CD4-positive, alpha-beta T cell treated with Interleukin-15 for 4 hours (primary cell): ENCODE measurements at places on chromosomes 7 and 10.

- DNase-seq: no peak
Observed at GRCh38 chr7:138690495-138690894, 10.7 kb downstream of the SVOPL start.

GRCh38 chr7:119545118-119545517 is 727.9 kb upstream of the KCND2 start:
- DNase-seq: no peak

DNA sequence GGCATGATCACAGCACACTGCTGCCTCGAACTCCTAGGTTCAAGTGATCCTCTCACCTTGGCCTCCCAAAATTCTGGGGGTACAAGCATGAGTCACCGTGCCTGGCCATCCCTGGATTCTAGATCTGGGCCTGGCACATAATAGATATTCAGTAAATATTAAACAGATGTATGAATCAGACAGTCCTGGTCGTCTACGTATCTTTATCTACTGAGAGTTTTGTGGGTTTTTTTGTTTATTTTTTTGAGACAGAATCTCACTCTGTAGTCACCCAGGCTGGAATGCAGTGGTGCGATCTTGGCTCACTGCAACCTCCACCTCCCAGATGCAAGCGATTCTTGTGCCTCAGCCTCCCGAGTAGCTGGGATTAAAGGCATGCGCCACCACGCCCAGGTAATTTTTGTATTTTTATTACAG is 24.3 kb upstream of the ITGB1 start:
- DNase-seq: no peak

DNA sequence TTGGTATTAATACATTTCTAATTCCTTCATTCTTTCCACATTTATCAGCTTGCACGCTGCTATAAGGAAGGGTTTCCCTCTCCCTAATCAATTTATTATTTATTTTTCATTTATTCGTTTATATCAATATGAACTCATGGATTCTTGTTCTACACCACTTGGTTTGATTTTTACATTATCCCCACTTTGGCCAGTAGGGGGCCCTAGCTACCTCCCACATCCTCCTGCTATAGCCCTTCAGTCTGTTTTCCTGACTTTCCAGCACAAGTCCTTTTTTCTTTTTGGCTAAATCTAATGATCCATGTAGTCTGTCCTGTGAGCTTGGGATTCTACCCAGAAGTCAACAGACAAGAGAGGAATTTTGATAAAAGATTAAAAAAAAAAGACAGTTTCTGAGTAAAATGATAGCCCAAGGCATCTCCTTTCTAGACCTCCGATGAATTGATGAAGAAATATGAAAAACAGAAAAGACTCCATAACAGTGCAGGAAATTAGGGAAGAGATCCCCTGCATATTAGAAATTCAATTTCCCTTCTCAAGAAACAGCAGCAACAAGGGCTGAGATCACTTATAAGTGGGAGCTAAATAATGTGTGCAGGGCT is 47.7 kb downstream of the LYZL2 start:
- peak; percentile 31 for DNase-seq

- no peak for DNase-seq
Observed at GRCh38 chr7:144777005-144777839, 58.6 kb downstream of the TPK1 start.

DNA sequence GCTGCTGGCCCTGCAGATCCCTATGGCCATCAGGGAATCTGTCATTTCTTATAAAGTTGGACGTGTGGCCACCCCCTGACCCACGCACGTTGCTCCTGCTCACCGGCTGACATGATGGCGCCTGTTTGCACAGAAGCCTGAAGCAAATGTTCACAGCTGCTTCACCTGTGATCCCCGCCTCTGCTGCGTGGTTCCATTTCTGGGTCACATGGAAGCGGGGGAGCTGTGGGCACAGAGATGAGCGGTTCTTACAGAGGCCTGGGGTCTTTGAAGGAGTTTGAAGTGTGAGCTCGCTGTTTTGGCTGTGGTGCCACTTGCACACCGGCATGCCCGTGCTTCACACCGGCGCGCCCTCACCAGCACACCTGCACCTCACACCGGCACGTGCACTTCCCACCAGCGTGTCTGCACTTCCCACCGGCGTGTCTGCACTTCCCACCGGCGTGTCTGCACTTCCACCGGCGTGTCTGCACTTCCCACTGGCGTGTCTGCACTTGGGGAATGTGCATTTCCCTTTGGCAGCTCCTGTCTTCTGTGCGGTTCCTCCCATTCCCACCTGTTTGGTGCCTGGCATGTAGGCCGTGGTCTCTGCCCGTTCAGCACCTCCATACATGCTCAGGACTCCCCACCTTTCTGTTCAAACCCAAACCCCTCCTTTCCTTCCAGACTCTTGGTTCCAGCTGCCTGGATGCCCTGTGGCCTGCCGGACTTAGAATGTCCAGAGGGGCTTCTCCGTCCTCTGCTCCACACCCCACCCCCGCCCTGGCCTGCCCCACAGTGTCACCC is 86.7 kb downstream of the INPP5A start:
- DNase-seq: no peak

GRCh38 chr10:6388261-6388893 is 185.6 kb downstream of the PFKFB3 start:
- DNase-seq: no peak

GRCh38 chr7:40297741-40298311 is 163.0 kb downstream of the SUGCT start:
- DNase-seq: no peak

GRCh38 chr10:104299031-104299904 is 30.3 kb downstream of the GSTO2 start:
- DNase-seq: no peak

GRCh38 chr10:23344241-23344841 is at the start of gene C10orf67:
Gene C10orf67, minus strand, starts transcription at chr10:23344797. Its CDS starts 23 bp downstream, at chr10:23344774.
- no peak for DNase-seq

DNA sequence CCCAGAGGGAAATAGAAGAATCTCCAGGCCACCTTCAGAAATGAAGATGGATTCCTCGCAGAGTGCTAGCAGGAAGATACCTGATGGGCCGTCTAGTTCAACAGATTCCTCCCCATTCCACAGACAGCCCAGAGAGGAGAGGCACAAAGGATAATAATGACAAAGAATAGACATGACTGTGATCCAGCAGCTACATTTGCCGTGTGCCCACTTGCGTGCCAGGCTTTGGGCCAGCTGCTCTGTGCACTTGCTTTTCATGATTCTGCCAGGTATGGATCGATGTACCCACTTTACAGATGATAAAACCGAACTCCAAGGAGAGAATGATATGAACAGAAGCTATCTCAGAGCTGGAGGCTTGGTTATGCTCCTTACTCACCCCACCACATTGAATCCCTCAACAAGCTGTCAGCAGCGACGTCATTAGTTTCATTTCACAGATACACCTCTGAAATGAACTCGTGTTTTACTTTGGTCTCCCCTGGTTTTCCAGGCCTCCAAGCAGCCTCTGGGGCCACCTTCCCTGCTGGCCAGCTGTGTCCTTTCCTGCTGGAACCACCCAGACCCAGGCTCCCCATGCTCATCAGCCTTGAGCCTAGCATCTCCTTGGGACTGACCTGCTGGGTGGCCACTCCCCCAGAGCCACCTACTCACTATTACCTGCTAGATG is 11.9 kb upstream of the WDFY4 start:
- no peak for DNase-seq

- DNase-seq: no peak
Observed at GRCh38 chr10:97589479-97589878, at the start of gene C10orf62. Gene C10orf62, plus strand, starts transcription at chr10:97589721. Its CDS starts 177 bp downstream, at chr10:97589898.

- no peak for DNase-seq
Observed at GRCh38 chr10:43983856-43984271, 335.2 kb upstream of the ZNF32 start.

DNA sequence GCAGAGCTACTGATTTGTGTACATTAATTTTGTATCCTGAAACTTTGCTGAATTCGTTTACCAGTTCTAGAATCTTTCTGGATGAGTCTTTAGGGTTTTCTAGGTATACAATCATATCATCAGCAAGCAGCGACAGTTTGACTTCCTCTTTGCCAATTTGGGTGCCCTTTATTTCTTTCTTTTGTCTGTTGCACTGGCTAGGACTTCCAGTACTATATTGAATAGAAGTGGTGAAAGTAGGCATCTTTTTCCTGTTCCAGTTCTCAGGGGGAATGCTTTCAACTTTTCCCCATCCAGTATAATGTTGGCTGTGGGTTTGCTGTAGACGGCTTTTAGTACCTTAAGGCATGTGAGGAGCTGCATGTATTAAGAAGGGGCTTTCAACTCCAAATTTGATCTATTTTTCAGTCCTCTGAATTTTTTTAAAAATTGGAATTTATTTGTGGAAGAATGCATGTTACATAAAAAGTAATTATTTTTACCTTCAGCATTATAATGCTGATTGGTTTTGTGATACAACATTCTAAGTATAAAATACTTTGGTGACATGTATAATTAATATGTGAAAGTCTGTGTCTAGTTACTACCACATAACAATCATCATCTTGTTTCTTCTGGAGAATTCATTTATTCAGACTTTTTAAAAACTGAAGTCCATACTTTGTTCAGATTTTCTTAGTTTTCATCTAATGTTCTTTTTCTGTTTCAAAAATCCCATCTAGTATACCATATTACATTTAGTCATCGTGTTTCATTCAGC is 49.6 kb downstream of the CPED1 start:
- DNase-seq: no peak

DNA sequence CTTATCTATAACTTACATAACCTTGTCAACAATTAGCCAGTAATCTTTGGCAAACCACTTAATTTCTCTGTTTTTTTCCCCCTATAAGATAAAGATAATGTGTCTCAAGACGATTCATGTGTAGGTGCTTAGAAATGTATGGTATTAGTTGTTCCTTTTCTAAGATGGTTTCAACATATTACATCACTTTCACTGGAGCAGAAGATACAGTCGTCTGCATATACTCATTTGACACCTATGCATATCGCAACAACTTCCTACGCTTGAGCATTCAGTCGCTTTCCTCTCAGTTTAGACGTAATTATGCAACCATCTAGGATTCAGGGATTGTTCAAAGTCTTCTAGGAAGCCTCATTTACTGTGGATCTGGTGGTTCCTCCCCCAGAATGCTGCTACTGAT is 396.7 kb downstream of the PHTF2 start:
- no peak for DNase-seq

- no peak for DNase-seq
Observed at GRCh38 chr10:67664942-67665341, 31.1 kb downstream of the CTNNA3 start.

DNA sequence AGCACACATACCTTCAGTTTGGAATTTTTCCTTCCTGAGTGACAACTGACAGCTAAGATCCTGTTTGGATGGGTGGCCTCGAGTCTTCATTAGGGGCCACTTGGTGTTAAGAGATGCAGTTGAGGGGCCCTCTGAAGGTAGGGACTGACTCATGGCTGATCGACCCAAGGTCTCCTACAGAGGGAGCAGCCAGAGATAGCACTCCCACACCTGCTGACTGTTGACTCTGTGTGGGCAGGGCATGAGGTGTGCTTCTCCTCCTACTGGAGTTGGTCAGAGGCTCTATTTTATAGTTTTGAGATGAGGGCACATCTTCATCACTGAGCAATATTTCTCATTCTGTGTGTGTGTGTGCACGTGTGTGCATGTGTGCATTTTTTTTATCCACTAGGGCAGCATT is 378.8 kb upstream of the PODXL start:
- DNase-seq: no peak

DNA sequence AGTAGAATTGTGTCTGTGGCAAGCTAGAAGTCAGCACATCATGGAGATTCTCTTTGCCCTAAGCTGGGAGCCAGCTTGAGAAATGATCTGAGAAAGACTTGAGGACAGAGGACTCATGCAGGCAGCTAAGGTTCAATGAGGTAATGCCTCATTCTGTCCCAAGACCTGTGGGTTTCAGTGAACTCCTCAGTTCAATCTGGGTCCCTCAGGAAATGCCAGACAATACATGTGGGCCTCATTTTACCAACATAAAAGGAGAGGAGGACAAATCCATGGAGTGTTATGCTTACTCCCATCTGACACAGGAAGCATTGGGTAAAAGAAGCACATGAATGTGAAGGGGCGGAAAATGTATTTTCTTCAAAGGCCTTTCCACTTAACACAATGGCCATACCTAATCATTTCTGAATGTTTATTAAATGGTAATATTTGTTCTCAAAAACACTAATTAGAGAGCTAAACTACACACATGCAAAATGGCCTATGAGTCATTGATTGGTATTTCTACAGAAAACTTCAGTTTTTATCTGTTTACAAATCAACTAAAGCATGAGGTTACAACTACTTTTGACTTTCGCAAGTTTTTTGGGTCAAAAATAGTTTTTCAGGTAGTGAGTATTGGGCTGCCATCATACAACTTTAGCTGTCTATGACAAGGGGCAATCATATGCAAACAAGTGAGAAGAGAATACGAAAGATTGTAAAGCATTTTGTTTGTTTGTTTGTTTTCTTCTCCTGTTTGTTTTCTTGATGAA is 205.3 kb downstream of the CHRM2 start:
- no peak for DNase-seq

GRCh38 chr10:132764108-132764507 is 21.8 kb downstream of the NKX6-2 start:
- DNase-seq: no peak

GRCh38 chr7:37467002-37467401 is 18.3 kb upstream of the ELMO1 start:
- no peak for DNase-seq

GRCh38 chr10:4646547-4646946 is 179.5 kb upstream of the AKR1E2 start:
- DNase-seq: no peak

- no peak for DNase-seq
Observed at GRCh38 chr10:9602998-9603397, 1414.7 kb upstream of the CELF2 start.

DNA sequence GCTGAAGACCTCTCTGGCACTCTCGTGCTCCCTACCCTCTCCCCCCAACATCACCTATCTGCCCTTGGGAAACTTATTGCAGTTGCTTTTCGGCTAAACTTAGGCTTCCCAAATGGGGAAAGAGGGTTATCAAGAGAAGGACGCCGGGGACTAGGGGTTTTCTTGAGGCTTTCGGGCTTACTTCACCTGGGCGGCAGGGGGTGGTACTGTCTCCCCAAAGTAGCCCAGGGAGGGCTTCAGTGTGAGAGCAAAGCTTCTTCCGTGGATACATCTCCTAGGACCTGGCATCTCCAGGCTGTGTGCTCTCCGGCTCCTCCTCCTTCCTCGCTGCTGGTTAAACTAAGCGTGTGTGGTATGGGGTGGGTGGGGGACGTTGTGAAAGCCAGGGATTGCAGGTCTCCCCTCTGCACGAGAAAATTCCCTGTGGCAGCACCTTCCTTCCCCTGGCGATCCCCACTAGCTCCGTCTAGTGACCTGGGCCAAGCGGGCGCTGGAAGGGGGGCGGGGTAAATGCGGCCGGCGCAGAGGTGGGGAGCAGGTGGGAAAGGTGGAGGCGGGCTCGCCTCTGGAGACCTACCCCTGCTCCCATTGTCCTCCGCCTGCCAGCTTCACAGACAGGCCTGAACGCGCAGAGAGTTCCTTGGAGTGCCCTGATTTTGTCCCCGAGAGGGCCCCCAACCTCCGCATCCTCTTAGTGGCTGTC is 1.1 kb downstream of the PLXDC2 start:
- no peak for DNase-seq
